T-helper 9 cell (primary cell): ENCODE measurements at places on chromosomes 1 and 21.

DNA sequence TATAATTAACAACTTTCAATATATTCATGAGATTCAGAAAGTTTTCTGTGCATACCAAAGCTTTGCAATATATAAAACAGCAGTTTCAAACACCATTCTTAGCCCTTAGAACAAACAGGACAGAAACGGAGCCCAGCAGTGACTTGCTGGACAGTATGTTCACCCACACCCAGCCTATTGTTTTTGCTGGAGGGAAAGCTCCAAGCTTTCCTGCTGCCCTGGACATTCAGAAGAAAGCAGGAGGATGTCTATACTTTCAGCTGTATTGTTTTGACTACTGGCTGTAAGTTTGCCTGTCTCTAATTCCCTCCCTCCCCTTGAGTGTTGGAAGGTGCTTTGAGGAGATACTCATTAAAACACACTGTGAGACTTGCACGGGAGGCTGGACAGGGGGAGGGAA is 9.6 kb downstream of the DENND2C start:
- DNase-seq: no peak

DNA sequence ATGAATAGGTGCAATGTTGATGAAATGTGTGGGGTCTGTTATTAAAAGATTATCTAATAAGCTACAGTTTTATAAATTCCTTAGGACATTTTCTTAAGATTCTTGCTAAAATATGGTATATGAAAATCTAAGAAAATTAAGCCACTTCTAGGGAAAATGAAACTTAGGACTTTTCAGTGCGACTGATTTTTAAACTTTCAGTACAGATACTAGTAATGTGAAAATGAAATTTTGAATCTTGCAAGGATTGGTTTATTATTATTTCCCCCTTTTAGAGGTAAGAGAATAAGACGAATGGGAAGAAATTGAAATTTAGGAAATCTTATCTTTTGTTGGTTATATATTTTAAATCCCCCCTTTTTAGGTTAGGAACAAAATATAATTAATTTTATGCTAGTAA is 16.4 kb downstream of the CAPZA1 start:
- no peak for DNase-seq

- no peak for DNase-seq
Observed at GRCh38 chr1:89659322-89660081, 26.6 kb downstream of the LRRC8C start.

DNA sequence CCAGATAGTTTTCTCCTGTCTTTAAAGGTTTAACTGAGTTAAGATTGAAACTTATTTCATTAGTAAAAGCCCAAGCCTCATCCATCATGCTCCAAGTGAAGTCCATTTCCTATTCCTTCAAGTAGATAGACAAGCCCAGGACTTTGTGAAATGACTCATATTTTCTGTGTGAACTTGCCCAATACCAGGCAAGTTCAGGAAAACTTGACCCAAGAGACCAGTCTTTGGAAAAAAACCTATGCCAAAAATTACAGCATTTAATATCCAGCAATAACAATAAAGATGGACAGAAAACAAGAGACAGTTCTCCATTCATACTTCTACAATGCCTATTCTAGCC is 405 bp upstream of the RAB29 start:
- DNase-seq: no peak

DNA sequence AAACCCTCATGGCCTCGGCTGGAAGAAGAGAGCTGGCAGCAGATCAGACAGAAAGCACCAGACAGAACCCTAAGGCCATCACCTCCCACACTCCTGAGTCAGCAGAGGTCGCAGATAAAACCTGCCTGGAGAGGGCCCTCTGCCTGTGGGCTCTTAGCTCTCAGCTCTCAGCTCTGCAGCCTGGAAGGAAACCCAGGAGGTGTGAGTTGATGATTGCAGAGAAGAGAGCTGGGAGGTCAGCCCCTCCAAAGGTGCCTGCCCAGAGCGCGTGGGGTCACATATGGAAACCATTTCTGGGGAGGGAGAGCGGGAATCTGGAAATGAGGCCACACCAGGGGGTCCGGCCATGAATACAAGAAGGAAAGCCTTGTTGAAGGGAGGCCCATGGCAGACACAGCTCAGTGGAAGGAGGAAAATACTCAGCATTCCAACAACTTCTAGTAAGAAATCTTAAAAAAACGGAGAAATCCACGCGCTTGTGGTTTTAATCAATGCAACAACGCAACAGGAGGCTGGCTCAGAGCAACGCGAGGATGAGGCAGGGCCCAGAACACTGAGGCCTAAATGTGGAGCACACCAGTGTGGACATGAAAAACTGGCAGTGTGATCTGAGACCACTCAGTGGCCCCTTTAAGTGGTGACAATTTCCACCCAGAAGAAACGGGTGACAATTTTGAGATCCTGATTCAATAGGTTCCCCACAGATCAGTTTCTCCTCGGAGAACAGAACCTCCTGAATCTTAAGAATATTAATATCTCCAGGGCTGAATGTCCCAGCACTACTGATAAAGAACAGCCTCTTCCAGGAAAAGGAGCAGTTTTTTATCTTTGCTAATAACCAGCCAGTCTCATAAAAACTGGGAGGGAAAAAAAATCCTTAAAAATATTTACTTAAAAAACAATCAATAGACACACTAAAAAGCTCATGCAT is 45.7 kb downstream of the PSMG1 start:
- no peak for DNase-seq
